ENCODE measurements at places on chromosomes 1 and 21. TPM values are rescaled to one million over a fixed set of nuclear protein-coding genes. Genes with fewer than 3 reads are reported as not detected.

DNA sequence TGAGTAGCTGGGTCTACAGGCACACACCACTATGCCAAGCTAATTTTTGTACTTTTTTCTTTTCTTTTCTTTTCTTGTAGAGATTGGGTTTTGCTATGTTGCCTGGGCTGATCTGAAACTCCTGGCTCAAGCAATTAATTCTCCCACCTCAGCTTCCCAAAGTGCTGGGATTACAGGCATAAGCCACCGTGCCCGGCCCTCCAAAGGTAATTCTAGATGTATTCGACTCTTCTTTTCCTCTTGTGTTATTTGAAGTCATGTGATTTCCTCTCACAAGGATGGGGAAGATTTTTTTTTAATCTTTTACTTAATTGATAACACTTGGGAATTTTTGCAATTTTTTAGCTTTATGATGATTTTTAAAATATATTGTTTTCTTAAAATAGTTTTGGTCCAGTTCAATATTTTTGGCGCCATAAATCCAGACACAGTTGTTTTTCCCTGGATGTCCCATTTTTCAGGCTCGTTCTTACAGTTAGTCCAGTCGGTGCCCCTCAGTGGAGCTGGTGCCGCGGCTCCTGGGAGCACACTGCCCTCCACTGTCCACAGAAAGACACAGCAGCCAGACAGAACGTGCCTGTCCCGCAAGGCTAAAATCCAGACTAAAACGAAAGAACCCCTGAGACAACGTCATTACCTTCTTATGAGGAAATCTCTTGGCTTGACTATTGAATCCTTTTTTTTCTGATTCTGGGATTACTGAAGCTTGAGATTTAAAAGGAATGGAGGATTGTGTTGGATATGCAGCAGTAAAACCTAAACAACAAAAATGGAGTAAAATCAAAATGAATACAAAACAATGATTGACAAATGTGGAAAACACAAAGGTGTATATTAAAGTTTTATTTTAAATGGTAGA is 22.4 kb downstream of the STPG1 start:
- peak overlapping the region; percentile 84 for H3K27ac ChIP-seq
- peaks cover 17% of the 10 kb centered on the region for H3K4me1 ChIP-seq
- no peaks in the 10 kb centered on the region for H3K36me3 ChIP-seq
- no peak overlapping the region for H3K4me3 ChIP-seq

- H3K4me1 ChIP-seq = no peaks in the 10 kb centered on the region
- no peak for DNase-seq
- H3K27ac ChIP-seq = no peak overlapping the region
Observed at GRCh38 chr1:220827445-220828178, 40.9 kb downstream of the MTARC1 start.

DNA sequence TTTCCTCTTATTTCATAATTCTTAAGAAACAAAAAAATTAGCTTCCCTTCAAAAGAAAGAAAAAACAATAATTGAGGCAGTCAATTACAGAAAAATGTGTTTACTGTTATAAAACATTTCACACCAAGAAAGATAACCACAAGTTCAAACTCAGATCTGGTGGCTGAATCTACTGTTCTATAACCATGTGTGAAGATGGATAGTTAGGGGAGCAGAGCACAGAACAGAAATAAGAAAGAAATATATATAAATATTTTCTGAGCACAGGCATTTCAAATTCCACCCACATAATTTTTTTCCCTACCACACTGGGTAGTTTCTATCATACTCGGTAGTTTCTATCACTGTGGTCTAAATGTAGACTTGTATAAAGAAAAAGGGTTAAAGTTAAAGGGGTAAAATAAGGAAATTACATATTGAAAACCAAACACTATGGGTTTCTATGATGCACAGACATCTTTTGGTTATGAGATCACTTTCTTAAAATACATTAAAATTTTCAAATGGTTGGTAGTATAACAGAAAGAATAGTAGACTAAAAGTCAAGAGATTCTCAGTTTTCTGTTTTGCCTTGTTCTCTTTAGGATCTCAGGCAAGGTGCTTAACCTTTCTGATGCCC is 10.8 kb downstream of the LYST start:
- no peak for DNase-seq
- H3K4me1 ChIP-seq = no peaks in the 10 kb centered on the region
- H3K4me3 ChIP-seq = no peak overlapping the region
- no peaks in the 10 kb centered on the region for H3K36me3 ChIP-seq
- no peak overlapping the region for H3K27ac ChIP-seq

- H3K36me3 ChIP-seq = peaks cover 12% of the 10 kb centered on the region
- H3K27ac ChIP-seq = no peak overlapping the region
- no peak overlapping the region for H3K4me3 ChIP-seq
- no peak for DNase-seq
- no peaks in the 10 kb centered on the region for H3K27me3 ChIP-seq
Observed at GRCh38 chr1:224684979-224685425, 68.9 kb downstream of the CNIH3 start.

DNA sequence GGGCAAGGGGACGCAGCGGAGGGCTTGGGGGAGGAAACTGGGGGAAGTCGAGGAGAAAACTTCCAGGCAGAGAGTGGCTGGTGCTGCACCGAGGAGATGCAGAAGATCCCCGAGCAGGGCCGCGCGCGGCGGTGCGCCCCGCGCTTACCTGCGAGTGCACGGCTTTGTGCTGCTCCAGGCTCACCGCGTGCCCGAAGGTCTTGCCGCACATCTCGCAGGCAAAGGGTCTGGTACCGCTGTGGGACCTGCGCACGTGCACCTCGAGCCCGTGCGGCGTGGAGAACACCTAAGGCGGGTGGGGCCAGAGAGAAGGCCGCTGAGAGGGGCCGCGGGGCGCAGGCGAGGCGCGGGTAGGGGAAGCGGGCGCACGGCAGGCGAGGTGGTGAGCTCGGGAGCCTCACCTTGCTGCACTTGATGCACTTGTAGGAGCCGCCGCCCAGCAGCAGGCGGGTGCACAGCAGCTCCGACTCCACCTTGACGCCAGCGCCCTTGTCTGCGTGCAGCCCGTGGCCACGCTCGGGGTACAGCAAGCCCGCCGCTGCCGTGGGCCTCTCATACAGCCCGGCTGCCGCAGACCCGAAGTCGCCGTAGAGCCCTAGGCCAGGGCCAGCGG is 6.4 kb downstream of the GFI1 start:
- H3K27ac ChIP-seq = no peak overlapping the region
- peaks cover 52% of the 10 kb centered on the region for H3K4me1 ChIP-seq
- H3K27me3 ChIP-seq = peaks cover 62% of the 10 kb centered on the region
- no peaks in the 10 kb centered on the region for H3K36me3 ChIP-seq
- H3K4me3 ChIP-seq = no peak overlapping the region

DNA sequence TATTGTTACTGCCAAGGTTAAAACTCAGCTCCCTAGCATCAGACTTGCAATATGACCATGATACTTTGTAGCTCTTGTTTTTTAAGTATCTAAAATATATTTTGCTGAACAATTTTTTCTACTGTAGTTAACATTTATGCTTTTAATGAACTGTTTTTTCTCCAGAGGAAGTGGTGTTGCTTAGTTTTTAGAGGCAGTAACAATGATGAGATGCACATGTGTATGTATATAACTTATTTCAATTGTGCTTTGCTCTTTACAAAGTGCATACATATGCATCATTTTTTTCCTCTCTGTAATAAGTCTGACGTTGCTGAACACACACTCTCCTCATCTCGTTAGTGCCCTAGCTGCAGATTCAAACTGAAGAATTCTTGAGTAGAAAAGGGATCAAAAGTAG is 418.8 kb downstream of the ZP4 start:
- no peak for DNase-seq
- no peak overlapping the region for H3K4me3 ChIP-seq
- no peaks in the 10 kb centered on the region for H3K36me3 ChIP-seq

GRCh38 chr1:23044035-23044434 is 24.8 kb downstream of the KDM1A start:
- no peak for DNase-seq
- no peaks in the 10 kb centered on the region for H3K27me3 ChIP-seq
- H3K27ac ChIP-seq = no peak overlapping the region

- DNase-seq = peak; percentile 6
- H3K36me3 ChIP-seq = no peaks in the 10 kb centered on the region
- H3K27me3 ChIP-seq = peaks cover 43% of the 10 kb centered on the region
- no peak overlapping the region for H3K27ac ChIP-seq
- H3K4me3 ChIP-seq = no peak overlapping the region
- peaks cover 14% of the 10 kb centered on the region for H3K4me1 ChIP-seq
Observed at GRCh38 chr1:20727746-20728316, 4.7 kb downstream of the SH2D5 start.

DNA sequence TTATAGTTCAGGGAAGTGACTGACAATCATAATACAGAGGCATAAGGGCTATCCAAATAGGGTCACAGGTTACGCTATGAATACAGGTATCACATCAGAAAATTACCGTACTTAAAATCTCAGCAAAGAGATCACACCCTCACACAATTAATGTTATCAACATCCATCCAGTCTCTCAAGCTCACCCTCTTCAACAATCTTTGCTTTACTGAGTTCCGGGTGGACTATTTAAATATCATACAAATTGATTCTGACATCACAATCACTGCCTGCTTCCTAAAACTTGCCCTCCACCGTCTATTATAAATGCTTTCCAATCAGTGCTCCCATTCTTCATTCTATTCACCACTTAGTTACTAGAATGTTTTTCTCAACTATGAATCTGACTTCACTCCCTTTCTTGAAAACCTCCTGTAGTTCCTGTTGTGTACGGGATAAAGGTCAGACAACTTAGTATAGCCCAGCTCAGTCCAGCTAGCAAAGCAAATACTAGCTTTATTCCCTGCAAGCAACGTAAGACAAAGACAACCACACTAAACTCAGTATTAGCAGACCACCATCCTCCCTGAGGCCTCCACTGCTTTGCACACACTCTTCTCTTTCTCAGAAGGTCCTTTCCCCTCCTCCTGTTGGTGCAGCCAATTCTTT is 398.7 kb downstream of the SMYD3 start:
- no peaks in the 10 kb centered on the region for H3K27me3 ChIP-seq
- H3K36me3 ChIP-seq = no peaks in the 10 kb centered on the region
- H3K27ac ChIP-seq = no peak overlapping the region

DNA sequence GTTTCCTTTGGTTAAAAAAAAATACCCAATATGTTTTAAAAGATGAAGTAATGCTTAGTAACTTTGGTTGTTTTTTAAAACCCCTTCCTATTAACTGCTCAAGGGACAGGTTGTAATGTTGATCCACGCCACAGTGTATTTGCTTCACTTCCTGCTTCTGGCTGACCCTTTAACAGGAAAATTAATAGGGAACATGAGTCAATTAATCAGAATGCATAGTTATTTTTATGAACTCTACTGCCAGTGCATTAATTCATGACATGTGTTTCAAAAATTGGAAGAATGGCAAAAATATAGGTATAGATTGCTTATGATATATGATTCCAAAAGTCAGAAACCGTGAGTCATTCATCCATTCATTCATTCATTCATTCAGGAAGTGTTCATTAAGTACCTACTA is 204.8 kb downstream of the SETD4 start:
- DNase-seq = no peak
- H3K27ac ChIP-seq = no peak overlapping the region
- H3K36me3 ChIP-seq = no peaks in the 10 kb centered on the region
- no peaks in the 10 kb centered on the region for H3K27me3 ChIP-seq
- H3K4me3 ChIP-seq = no peak overlapping the region

GRCh38 chr1:26102526-26102925 is 9.1 kb upstream of the PDIK1L start:
- no peaks in the 10 kb centered on the region for H3K36me3 ChIP-seq
- no peaks in the 10 kb centered on the region for H3K4me1 ChIP-seq
- H3K4me3 ChIP-seq = no peak overlapping the region
- no peak overlapping the region for H3K27ac ChIP-seq

- H3K27me3 ChIP-seq = no peaks in the 10 kb centered on the region
- no peaks in the 10 kb centered on the region for H3K36me3 ChIP-seq
- no peaks in the 10 kb centered on the region for H3K4me1 ChIP-seq
- no peak overlapping the region for H3K27ac ChIP-seq
- no peak for DNase-seq
Observed at GRCh38 chr1:166307261-166308188, 140.7 kb upstream of the FAM78B start.

GRCh38 chr1:98406352-98407088 is 255.0 kb upstream of the SNX7 start:
- DNase-seq = no peak
- H3K27me3 ChIP-seq = no peaks in the 10 kb centered on the region
- no peak overlapping the region for H3K4me3 ChIP-seq
- no peaks in the 10 kb centered on the region for H3K4me1 ChIP-seq

DNA sequence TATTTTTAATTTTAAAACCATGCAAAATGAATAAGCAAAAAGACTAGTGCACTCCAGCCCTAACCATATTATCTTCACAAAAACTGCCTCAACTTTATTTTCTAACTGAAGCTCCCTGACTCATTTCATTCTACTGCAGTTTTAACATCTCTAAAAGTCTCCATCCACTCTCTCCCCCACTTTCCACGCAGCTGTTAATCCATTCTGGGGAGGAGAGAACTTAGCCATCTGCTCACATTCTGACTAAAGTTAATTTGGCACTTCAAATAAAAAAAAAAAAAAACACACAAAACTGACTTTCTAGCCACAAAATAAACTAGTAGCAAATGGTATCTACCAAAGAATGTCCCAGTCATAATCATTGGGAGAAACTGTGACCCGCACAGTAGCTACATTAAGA is 5.4 kb upstream of the MYBPHL start:
- no peak overlapping the region for H3K27ac ChIP-seq
- H3K4me1 ChIP-seq = no peaks in the 10 kb centered on the region
- no peak overlapping the region for H3K4me3 ChIP-seq
- H3K27me3 ChIP-seq = no peaks in the 10 kb centered on the region
- no peak for DNase-seq

- H3K4me1 ChIP-seq = peaks cover 42% of the 10 kb centered on the region
- no peak overlapping the region for H3K4me3 ChIP-seq
- peaks cover 13% of the 10 kb centered on the region for H3K36me3 ChIP-seq
- no peak for DNase-seq
Observed at GRCh38 chr21:31159808-31160207, 121.5 kb upstream of the KRTAP19-8 start.

- no peaks in the 10 kb centered on the region for H3K27me3 ChIP-seq
- H3K36me3 ChIP-seq = no peaks in the 10 kb centered on the region
- H3K4me3 ChIP-seq = no peak overlapping the region
- no peaks in the 10 kb centered on the region for H3K4me1 ChIP-seq
- DNase-seq = no peak
Observed at GRCh38 chr1:68355614-68356013, 94.1 kb downstream of the RPE65 start.

The C1orf210 gene
- not detected for total RNA-seq

The ERICH3 gene
- 0.20 TPM for total RNA-seq

The GRIK1 gene
- total RNA-seq = 2.7 TPM

The PRAMEF6 gene
- not detected for total RNA-seq

The HES2 gene
- total RNA-seq = not detected

The BSND gene
- not detected for total RNA-seq

The CHODL gene
- total RNA-seq = not detected

The PRRX1 gene
- 55.5 TPM for total RNA-seq

The STMN1 gene
- total RNA-seq = 81.6 TPM

The NPPA gene
- not detected for total RNA-seq

The COL11A1 gene
- 24.3 TPM for total RNA-seq

The PRPF38A gene
- total RNA-seq = 21.4 TPM

The RPE65 gene
- not detected for total RNA-seq

The MXRA8 gene
- 468 TPM for total RNA-seq

The EPS8L3 gene
- not detected for total RNA-seq

Data from tibial nerve (tissue), 4 donors.